Activated effector memory CD4-positive, alpha-beta T cell treated with Interleukin-2 at 50 U/mL for 16 hours (primary cell): ENCODE measurements at places on chromosomes 2 and 18.

GRCh38 chr2:61537277-61537949, 743 bp downstream of the XPO1 start:
- DNase-seq, result peak; percentile 28

- DNase-seq, result no peak
Observed at GRCh38 chr2:205946226-205946625, 139.7 kb downstream of the INO80D start.

- no peak for DNase-seq
Observed at GRCh38 chr2:213090772-213091171, 60.6 kb downstream of the IKZF2 start.

- no peak for DNase-seq
Observed at GRCh38 chr2:68727683-68728375, 6.8 kb upstream of the ARHGAP25 start.

DNA sequence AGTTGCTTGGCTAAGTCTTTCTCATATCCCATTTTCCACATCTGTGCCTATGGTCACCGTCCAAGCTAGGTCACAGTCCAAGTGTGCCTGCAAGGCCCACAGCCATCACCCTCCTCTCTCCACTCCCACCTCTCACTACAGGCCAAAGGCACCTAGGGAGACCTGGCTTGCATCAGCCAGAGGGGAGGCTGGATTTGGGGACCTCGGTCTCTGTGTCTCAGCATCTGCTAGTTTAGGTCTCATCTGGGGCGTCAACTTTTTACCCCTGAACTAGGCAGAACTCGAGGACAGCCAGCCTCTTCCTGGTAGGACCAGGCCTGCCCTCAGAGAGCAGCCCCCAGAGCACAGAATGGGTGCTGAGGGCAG, 217.1 kb downstream of the DYSF start:
- no peak for DNase-seq

DNA sequence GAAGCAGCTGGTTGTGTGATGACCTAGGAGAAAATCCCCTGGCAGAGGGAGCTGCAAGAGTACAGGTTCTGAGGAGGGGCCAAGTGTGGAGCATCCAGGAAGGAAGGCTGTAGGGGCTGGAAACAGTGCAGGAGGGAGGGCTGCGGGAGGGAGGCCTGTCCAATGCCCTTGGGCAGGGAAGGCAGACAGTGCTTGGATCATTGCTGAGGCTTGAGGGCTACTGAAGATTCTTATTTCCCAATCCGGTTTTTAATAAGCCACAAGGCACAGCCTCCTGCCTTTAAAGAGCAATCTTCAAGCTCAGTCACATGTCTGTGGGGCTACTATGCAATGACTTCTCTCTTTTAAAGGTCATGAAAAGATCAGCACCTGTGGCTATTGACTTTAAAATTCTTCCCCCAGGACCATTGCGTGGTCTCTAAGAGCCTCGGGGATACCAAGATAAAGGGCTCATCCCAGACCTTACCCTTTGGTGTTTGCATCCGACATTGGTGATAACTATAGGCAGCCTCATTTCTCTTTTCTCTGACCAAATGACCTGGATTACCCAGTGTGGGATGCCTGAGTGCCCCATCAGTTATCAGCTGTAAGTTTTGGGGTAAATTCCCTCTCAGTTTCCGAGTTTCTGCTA, 149.6 kb downstream of the DOCK10 start:
- no peak for DNase-seq

DNA sequence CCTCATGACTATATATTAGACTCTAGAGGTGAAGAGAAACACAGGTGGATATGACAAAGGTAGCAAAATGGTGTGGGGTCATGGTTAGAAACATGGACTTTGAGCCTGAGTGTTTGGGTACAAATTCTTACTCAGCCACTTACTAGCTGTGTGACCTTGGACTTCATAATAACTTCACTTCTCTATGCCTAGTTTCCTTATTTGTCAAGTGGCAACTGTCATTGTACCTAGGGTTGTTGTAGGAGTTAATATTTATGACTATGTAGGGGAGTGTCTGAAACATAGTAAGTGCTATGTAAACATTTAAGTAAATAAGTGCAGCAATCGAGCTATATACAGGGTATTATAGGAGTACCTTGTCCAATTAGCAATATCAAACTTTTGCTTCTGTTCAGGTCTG, 49.7 kb upstream of the RAPH1 start:
- DNase-seq, result no peak

DNA sequence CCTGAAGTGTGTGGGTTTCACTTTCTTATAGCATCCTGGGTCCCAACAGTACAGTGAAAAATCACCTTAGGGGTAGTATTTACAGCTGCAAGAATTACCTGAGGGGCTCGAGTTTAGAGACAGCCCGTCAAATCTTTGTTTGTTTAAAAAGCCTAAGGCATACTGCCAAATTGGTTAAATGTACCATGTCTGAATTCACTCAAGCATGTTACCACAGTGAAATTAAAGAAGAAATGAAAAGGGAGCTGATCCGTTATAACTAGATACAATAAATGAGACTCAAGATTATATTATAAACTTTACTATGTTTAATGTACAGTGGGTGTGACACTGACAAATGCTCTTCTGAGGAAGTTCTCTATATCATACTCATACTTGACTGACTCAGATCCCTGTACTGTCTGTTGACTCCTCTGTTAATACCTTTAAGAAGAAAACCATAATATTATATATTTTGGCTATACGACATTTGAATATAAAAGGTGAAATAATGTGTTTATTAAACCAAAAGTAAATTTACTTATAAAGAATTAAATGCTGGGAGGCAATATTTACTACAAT, 107.3 kb downstream of the TMEFF2 start:
- no peak for DNase-seq

DNA sequence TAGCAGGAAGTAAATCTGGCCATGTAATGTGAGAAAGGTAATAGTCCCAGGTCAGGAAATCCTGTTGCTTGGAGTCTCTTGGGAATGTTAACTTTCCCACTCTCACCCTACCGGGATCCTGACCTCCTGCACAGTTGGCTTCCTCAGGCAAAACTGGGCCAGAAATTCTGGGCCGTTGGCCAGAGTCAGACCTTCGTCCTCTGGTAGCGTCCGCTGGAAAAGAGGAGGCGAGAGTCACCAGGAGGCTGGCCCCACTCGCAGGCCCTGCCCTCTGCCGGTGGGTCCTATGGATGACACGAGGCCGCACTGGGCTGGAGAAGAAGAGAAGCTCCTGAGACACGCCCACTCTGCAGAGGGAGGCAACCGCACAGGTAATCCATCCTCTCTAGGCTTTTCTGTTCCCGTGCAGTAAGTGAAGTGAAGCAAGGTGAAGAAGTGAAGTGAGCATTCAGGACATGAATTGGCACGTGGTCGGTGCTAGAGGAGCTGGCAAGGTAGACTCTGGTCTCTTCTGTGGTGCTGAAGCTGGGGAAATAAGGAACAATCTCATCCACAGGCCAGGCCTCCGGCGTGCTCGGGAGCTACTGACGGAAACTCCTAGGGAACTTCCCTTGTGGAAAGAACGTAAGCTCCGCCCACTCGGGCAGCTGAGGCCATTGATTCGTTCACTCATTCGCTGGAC, 182.7 kb upstream of the GLI2 start:
- no peak for DNase-seq

GRCh38 chr2:88250404-88250803, 80.3 kb downstream of the THNSL2 start:
- DNase-seq, result no peak

- DNase-seq, result no peak
Observed at GRCh38 chr18:49305688-49306336, 154.6 kb downstream of the DYM start.

GRCh38 chr2:88049622-88050021, 6.0 kb downstream of the KRCC1 start:
- DNase-seq, result no peak

GRCh38 chr2:47259829-47260228, 104.7 kb upstream of the STPG4 start:
- DNase-seq, result no peak

- DNase-seq, result no peak
Observed at GRCh38 chr18:70072678-70073077, 125.0 kb upstream of the CD226 start.

DNA sequence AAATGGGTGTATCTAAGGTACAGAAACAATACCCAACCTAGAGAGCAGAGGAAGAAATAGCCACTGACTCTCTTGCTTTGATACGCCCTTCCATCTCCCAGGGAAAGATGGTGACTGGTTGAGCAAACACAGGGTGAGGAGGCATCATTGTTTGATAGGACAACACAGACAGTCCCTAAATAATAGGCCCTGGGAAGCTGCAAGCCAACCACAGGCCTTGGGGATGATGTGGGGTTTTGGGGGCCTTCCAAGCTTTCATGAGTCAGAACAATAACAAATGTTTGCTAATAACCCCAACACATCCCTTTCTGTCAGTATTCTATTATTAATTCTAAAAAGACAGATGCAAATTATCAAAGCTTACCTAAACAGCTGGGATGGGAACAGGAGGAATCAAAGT, 9.8 kb downstream of the LGALSL start:
- no peak for DNase-seq

DNA sequence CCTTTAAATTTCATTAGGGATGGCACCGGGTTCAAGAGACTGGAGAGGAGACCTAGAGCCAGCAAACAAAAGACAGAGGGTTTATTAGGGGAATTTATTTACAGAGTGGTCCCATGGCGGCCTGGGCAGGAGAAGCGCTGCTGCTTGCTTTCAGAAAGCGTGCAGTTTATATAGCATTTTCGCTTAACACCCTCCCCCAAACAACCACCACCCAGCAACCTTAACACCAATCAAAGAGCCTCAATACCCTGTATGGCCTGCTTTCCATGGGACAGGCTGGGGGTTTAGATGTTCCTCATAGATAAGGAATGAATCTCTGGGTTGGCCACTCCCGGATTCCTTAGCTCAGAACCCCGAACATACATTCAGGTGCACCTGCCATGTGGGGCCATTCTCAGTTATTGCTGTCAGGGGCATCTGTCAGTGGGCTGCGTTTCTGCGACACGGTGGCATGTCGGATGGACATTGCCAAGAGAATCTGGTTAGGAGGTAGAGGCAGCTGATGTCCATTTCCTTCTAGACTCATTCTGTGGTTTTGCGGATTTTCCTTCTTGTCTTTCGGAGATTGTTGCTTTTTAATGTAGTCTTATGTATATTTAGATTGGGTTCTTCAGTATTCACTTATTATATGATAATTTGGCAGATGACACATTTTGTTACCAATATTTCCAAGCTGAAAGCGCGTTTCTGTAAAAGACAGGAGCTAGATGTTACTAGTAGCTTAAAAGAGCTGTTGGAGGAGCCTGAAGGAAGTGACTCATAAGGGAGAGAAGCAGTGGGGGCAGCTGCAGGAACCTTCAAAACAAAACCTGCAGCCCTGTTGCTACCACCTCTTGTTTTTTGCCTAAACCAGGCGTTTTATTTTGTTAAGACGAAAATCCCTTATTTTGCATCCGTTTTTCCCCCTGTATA, 7.2 kb downstream of the AGAP1 start:
- no peak for DNase-seq

DNA sequence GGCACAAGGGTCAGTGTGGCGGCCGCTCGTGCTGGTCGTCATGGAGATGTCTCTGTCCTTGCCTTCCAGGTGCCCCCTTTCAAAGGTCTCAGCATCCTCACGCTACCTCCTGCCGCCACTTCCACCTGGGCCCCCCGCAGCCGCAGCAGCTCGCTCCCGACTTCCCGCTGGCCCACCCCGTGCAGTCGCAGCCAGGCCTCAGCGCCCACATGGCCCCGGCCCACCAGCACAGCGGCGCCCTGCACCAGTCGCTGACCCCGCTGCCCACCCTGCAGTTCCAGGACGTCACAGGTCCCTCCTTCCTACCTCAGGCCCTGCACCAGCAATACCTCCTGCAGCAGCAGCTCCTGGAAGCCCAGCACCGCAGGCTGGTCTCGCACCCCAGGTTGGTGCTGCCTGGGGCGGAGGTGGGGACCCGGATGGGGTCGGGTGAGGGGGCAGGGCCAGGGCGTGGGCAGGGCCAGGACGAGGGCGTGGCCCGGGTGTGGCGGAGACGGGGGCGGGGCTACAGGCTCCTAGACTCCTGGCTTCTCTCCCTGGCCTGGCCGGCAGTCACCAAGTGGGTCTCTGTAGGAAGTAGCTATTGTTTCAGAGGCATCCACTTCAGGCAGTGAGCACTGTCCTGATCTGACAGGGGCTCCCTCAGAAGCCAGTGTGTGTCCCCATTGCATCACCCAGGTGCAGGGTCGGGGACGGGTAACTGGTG, 223.7 kb downstream of the LOXHD1 start:
- DNase-seq, result no peak

- no peak for DNase-seq
Observed at GRCh38 chr2:105427485-105427884, 28.6 kb upstream of the FHL2 start.

DNA sequence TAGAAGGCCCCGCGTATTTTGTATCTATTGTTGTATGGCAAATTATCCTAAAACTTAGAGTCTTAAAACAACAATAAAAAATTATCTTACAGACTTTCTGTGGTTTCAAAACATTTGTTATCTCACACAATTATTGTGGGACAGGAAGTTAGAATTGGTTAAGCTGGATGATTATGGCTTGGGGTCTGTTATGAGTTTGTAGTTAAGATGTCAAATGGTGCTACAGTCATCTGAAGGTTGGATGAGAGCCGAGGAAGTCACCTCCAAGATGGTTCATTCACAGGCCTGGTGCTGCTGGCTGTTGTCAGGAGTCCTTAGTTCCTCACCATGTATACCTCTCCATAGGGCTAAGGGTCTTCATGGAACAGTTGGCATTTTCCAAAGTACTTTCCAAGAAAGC, 175.6 kb upstream of the FANCL start:
- DNase-seq, result no peak

DNA sequence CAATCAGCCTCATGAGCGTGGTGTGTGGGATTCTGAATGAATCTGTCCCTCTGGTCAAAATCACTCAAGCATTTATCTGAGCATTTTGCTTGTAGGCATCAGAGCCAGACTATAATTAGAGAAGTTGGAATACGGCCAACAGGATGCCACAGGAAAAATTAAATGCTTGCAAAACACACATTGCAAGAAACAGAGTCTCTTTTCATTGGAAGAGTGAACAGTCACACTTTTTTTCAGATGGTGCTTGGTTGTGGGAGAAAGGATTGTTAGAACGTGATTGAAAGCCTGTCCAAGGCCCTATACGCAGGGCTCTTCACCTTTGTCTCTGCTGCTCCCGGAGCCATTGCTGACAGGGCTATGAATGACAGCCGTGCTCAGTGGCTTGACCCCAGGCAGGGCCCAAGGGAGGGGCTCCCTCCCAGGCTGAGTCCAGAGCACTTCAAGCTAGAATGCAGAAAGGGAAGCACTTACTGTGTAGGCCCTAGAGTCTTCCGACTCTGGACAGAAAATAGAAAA, 59.8 kb downstream of the SNTG2 start:
- DNase-seq, result no peak

GRCh38 chr2:38323623-38324022, 53.5 kb downstream of the ATL2 start:
- no peak for DNase-seq

DNA sequence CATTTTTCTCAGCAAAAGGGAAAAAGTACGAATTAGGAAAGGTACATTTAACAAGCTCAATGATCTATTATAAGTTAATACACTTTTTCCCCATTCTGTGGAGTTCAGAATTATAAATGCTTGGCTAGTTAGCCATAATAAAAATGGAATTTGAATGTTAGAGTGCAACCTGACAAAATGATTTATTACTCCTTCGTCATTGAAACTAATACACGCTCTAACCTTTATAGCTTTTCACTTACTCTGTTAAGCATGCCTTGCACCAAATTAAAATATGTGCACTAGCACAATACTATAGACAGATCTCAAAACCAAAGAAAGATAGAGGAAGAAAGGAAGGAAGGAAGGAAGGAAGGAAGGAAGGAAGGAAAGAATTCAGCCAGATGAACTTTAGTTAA, 46.1 kb upstream of the FRZB start:
- no peak for DNase-seq
